Activated T-cell treated with anti-CD3 and anti-CD28 coated beads, Interleukin-2, amount 50 U/mL, for 4 hours (primary cell): ENCODE measurements at places on chromosomes 1 and 21.

GRCh38 chr1:185480545-185480944 lies 163.5 kb upstream of the IVNS1ABP start:
- DNase-seq, result no peak

- no peak for DNase-seq
These were observed 35.1 kb upstream of the ERRFI1 start for GRCh38 chr1:8061210-8061609.

GRCh38 chr1:108531444-108531843 lies 28.5 kb upstream of the EEIG2 start:
- DNase-seq, result no peak

GRCh38 chr1:46246548-46247435 lies 771 bp upstream of the RAD54L start:
- DNase-seq, result peak; percentile 53

GRCh38 chr21:17467392-17467791 lies 45.5 kb upstream of the CXADR start:
- DNase-seq, result no peak

GRCh38 chr1:28339551-28339950 lies 10.7 kb downstream of the MED18 start:
- no peak for DNase-seq
